ENCODE measurements at places on chromosomes 4 and X.

GRCh38 chr4:1227816-1228215 is 21.1 kb downstream of the CTBP1 start:
- DNase-seq = no peak

- no peak for DNase-seq
Observed at GRCh38 chrX:133654811-133655210, 239.5 kb upstream of the GPC4 start.

DNA sequence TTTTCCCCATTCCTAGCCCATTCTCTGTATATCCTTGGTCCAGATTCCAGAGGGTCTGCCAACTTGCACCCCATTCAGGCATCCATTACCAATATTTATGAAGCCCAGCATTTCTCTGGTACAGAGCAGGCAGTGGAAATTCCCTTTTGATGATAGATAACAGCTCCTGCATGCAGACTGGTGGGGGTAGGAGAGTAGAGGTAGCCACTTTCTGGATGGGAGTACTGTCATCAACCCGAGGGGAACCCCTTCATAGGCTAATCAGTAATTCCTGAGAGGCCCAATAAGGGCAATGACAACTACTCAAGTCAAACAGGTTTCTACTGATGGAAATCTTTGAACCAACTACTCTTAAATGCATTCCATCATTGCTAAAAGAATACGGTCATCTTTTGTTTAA is 63.7 kb downstream of the COL25A1 start:
- no peak for DNase-seq

GRCh38 chr4:139857021-139857420 is 191.4 kb downstream of the MGST2 start:
- DNase-seq = no peak

- DNase-seq = no peak
Observed at GRCh38 chrX:23578079-23578478, 89.2 kb upstream of the PRDX4 start.

DNA sequence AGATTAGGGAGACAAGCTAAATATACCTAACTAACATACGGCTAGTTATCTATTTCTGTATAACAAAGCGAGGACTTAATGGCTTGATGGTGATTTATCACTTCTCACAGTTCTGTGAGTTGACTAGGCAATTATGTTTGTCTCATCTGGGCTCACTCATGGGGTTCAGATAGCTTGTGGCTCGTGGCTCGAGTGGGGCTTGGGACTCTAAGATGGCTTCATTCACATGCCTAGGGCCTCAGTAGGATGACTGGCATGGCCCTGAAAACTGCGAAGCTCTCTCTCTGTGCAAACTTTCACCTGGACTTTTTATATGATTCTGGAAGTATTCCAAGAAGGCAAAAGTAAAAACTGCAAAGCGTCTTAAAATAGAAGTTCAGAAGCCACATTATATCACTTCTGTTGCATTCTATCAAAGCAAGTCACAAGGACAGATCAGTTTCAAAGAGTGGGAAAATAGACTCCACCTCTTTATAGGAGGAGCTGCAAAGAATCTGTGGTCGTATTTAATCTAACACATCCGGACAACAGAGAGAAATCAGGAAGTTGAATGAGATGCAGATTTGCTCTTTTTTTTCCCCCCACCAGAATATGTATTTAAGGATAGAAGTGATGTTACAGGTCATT is 491.2 kb downstream of the INPP4B start:
- DNase-seq = no peak
